ENCODE measurements at places on chromosomes 12 and 14.

DNA sequence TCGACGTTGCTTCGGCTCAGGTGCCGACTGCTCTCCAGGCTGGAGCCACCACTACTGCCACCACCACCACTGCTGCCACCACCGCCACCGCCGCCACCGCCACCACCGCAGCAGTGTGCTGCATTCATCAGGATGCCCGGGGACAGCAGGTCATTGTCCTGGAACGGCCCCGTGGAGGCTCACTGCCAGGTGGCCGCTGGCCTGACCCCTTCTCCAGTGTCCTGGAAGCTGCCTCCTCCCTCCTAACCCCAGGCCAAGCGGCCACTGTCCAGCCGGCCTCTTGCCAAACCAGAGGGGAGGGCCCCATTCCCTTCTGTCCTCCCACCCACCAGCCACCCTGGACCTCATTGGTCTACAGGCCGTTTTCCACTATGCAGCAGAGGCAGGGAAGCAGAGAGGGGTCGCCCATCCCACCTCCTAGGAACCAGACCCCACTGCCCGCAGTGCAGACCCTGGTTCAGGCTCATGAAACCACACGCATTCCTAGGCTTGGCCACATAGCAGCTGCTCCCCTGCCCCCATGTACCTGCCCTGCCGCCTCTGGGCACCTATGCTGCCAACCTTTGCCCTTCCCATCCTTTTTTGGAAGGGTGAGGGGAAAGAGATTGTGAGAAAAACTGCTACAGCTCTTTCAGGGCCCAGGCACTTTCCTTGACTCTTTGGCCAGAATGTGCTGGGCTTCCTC, 15.2 kb downstream of the ARL6IP4 start:
- DNase-seq = no peak

GRCh38 chr12:82966001-82966559, 279.4 kb downstream of the TMTC2 start:
- no peak for DNase-seq

DNA sequence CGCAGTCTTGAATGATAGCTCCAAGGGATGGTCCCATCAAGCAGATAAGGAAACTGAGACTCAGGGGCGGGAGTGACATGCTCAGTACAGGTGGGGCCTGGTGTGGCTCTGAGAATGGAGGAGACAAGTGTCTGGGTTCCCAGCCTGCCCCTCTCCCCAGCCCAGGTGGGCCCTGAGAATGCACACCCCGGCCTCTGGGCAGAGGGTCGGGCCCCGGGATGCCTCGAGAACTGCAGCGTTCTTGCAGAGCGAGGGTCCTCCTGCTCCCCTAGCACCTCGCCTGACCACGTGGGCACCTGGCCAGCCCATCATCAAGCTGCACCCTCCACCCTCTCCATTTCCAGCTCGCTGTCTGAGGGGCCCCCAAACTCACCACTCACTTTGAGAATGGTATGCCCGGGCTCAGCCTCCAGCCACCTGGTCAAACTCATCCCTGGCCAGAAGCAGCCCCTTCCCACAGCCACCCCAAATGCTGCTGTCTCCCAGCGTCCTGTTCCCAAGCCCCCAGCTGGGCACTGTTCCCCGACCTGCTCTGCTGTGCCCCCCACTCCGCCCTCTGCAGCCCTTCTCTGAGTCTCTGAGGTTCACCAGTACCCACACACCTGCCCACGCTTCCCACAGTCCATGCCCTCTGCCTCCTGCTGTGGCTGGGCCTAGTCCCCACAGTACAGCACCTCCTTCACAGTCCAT, 44.3 kb downstream of the CYP46A1 start:
- no peak for DNase-seq

- no peak for DNase-seq
Observed at GRCh38 chr14:39426605-39427004, 5.6 kb downstream of the FBXO33 start.

GRCh38 chr14:80996049-80996901, 40.9 kb downstream of the TSHR start:
- peak; percentile 58 for DNase-seq

DNA sequence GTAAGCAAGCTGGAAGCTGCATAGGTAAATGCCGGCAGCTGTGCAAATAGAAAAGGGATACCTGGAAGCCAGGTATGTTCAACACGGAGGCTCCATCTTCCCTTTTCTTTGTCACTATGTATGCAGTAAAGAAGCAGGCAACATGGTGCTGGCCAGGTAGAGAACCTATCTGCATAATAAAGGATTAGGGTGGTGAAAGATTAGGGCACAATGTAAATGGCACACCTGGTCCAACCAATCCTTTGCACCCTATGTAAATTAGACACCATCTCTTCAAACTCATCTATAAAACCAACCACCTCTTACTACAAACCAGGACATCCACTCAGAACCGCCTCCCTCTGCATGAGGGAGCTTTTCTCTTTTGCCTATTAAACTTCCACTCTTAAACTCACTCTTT, 32.3 kb downstream of the RPS29 start:
- no peak for DNase-seq

DNA sequence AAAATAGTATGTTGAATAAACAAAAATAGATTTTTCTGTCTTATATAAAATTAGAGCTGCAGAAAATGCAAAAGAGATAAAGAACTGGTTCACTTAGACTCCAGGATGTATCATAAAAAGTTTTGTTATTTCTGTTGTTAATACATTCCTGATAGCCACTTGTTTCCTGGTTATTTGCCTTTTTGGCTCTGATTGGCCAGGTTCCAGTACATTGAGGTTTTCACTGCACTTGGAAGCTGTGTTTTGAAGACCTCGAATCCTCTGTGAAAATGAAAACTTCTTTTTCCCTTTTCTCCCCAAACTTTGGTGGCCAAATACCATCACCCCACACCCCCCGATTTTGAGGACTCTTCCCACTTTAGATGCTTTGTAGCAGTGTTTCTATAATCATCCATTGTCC, 525.3 kb downstream of the MED13L start:
- DNase-seq = peak; percentile 10

GRCh38 chr14:49008363-49008762, 577.8 kb downstream of the RPS29 start:
- DNase-seq = no peak

DNA sequence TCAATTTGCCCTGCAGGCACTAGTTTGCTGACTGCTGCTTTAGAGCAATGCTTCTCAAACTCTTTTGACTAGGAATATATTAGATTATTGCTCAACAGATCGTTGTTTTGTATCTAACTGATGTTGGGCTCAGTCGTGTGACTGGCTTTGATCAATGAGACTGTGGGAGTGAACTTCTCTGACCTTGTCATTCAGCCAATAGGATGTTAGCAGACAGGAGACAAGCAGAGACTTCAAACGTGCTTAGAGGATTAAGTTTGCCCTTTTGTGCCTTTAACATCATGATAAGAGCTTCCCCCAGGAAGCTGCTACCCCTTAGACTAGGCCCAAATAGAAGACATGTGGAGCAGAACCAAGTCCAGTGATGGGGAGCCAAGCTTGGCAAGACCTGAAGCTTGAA, 76.7 kb upstream of the ELK3 start:
- no peak for DNase-seq

- DNase-seq = no peak
Observed at GRCh38 chr12:129854591-129854990, 49.2 kb downstream of the TMEM132D start.

DNA sequence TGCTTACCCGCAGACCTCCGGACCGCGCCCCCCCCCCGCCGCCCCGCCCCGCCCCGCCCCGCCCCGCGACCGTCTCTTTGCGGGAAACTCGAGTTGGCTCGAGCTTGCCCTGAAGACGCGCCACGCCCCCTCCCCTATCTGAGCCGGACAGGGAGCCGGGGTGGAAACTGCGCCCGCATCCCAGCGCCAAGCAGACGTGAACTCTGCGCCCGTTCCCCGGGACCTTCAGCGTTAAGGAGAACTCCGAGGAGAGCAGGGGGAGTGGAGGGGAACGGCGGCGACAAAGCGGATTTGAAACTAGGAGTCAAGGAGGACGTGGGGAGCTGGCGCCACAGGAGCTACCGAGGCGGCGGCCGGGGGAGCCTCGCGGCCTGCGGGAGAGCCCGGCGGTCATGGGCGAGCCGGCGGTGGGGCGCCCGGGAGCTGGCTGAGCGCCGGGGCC, at the start of gene KCNK13:
TSS of gene KCNK13 (plus strand) at position 310 of the 442 bp plus-strand sequence. CDS start 212 bp downstream, outside the sequence.
- DNase-seq = no peak

- no peak for DNase-seq
Observed at GRCh38 chr12:93456077-93456476, 11.2 kb upstream of the MRPL42 start.

DNA sequence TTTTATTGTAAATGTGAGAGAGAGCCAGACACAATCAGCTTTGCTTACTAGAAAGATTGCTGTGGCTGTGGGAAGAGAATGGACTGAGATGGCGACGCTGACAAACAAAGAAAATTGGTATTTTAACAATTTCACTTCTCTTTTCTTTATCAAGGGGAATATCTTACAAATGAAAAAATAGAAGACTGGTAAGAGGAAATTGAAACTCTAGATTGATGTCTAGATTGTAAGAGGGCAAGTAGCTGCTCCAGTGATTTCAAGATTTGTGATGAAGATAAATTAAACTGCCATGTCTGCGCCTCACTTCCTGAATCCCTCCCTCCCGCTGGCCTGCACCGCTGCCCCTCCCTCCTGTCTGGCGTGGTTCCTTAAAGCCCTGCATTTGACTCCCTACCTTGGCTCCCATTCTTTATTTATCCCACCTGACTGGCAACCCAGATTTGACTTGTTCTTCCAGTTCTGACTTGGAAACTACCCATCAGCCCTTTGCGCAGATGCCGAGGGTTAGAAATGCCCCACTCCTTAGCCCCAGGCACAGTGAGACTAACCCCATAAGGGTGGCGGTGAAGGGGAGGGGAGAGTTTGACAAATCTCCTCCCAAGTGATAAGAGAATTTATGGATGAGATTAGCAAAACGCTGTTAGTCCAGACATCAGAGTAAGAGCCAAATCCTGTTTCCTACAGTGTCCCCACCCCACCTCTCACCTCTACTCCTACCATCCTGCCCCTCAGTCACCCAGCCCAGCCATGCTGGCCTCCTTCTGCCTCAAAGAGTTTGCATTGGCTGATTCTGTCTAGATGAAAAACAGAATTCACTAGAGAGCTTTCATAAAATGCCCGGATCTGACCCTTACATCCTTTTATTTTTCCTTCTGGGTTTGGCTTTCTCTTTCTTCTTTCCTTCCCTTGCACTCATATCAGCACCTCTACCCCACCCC, 125.3 kb upstream of the ATF7IP start:
- no peak for DNase-seq

GRCh38 chr12:26822026-26822425, 11.0 kb downstream of the ITPR2 start:
- DNase-seq = no peak

- DNase-seq = no peak
Observed at GRCh38 chr14:100585448-100586152, 1.6 kb downstream of the BEGAIN start.

DNA sequence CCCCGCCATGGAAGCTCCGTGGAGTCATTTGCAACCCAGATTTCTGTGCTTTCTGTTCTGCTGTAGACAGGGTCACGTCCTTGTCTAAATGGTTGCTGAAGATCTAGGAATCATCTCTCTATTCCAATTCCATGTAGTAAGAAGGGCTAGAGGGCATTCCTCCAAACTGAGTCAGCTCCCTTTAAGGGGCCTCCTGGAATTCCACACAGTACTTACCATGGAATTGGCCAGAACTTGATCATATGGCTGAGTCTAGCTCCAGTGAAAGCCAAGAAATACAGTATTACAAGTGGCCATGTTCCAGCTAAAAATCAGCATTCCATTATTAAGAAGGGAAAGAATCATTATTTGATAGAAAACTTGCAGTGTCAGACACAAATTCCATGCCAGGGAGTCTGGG, 171.9 kb downstream of the PRKCH start:
- no peak for DNase-seq

GRCh38 chr14:38710881-38711280, 392.2 kb downstream of the SEC23A start:
- no peak for DNase-seq

- DNase-seq = no peak
Observed at GRCh38 chr12:12282761-12283425, 16.0 kb upstream of the LRP6 start.

DNA sequence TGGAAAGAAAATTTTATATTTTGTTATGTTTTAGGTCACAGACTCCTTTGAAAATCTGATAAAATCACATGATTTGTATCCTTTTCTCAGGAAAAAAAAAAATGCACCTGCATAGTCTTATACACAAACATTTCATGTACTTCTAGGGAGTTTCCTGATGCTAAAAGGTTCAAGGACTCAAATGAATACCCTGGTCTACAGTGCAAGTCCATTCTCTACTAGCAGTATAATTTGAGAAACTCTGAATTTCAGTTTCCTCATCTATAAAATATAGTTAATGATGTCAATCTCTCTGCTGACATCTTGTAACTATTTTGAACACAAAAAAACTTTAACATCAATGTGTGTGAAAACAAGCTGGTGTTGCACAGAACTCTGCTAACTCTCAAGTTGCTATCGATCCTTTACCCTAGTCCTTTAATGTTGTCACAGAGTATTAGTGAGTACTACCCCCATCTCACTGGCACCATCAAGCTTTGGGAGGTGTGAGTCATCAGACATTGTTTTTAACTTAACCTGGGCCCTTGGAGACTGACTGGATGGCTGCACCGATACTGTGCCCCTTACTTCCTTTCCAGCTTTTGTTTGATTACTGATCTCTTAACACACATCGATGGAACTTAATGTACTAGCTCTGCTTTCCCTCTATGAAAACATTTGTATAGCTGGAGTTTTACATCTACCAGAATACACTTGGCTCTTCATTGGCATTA, 251.9 kb upstream of the SOX5 start:
- no peak for DNase-seq

GRCh38 chr12:57154804-57155434, 7.5 kb upstream of the LRP1-AS start:
- no peak for DNase-seq

DNA sequence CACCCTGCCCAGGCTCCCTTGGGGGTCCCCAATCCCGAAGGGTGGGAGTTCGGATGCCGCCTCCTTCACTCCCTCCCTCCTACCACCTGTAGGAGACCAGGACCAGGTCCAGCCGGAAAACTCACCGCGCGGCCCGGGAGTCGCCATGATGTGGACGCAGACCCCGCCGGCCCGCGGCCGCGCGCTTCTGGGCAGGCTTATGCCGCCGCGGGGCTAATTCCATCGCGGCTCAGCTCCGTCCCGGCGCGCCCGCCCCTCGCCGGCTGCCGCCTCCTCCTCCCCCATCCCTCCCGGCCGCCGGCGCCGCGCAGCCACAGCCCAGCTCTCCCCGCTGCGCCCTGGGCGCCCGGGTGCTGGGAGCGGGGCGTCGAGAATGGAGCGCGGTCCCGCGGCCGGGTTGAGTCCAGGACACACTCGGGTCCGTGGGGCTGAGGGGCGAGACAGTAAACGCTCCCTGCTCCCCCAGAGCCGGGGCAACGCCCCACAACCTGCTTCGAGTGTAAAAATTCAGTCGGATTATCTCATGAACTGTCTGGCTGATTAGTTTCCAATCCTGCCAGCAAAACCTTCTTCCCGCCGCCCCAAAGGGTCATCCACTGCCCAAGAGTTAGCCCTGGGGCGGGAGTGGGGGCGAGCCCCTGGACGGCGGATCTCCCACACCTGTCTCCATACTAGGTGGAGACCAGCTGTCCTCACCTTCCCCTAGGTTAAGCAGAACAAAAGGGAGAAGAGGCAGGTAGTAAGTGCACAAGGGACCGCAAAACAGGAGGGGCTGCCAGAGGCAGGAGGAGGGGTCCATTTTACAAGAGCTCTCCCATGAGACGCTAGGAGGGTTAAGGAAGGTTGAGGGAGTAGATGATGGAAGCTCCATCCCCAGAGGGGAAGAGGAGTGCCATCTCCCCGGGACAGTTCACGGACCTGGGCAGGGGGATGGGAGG, at the start of gene ANO2:
TSS of gene ANO2 (minus strand) at position 189 of the 938 bp plus-strand sequence. CDS start at position 147, 42 bp downstream.
- DNase-seq = no peak

All from tibial nerve (tissue), 4 donors.